ENCODE measurements at places on chromosomes 2 and 18. TPM values are rescaled to one million over a fixed set of nuclear protein-coding genes. Genes with fewer than 3 reads are reported as not detected.

DNA sequence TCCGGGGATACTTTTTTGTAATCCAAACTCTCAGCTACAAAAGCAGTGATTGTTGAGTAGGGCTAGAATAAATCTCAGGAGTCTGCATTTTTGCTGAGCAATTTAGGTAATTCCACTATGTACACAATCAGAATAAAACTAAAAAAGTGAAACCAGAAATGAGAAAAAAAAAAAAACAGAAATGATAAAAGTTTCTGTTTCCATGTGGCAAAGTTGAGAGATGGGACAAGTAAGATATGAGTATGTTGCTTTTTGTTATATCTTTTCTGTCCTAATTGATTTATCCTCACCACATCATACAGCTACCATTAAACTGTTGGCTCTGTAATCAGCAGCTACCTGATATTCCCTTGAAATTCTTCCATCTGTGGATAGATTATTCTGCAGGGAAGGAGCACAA is 92.7 kb downstream of the VWC2L start:
- DNase-seq, result no peak

Gene IL1R2
- 7.4 TPM for total RNA-seq

DNA sequence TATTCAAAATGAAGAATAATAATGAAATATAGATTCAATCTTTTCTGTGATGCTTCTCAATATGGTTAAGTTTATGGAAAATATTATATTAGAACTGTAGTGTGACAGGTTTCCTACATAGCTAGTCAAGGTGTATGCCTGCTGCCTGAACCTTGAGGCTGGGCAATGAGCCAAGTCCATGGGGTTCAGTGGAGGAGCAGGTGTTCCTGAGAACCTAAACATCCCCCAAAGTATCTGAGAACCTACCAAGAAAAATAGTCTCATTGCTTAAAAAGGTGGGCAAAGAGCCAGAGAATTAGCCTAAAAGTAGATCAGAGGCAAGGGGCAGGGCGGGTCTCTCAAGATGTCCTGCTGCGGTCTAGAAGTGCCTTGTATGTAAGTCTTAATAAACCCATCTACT is 185.9 kb upstream of the SPHKAP start:
- DNase-seq, result no peak

Gene ABI2
- total RNA-seq, result 38.8 TPM

DNA sequence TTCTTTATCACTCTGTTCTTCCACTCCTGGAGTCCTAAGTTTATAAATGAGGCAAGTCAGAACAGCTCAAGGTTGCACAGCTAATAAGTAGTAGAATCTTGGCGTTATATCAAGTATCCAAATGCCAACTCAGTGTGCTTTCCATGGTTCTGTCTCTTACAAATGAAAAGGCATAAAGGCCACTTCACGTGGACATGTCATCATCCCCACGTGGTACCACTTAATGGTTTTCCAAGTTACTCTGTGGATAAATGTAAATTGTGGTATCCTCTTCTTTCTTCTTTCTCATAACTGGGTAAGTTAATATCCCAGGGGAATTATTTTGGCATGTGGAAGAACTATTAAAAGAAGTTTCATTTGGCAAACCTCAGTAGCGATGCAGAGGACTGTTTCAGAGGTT is 131.5 kb upstream of the L3MBTL4 start:
- DNase-seq, result peak; percentile 60

Gene NT5DC4
- total RNA-seq, result not detected

Gene SCYGR8
- not detected for total RNA-seq

DNA sequence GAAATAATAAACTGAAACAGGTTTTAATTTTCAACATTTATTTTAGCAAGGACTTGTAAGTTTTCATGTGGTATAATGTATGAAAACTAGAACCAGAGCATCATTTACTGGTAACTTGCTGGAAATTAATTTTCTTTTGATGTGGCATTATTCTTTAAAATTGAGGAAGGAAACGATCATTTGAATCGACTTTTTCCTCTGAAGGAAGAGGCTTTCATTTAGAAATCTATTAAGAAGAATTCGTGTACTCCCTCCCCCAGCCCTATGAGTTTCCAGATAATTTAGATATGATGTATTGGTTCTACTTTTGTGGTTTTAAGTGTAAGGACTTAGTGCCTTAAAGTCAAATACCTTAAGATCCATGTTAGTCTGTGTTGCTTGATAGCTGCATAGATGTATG is 2.5 kb downstream of the BABAM2 start:
- no peak for DNase-seq

GRCh38 chr2:224957540-224958461 is 84.5 kb downstream of the DOCK10 start:
- peak; percentile 80 for DNase-seq

DNA sequence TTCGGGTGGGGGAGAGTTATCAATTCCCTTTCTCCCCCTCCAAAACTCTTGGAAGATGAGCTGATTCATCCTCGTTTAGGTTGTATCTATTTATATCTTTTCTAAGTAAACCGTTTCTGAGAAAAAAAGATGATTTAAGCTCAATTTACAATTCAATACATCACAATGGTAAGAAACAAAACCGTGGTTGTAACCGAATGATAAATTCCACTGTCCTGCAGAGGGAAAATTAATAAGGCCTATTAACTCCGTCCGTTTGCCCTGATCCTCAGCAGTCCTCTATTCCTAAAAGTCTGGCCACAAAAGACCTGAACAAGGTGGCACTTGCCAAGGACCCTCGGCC is 286.2 kb downstream of the TCF4 start:
- DNase-seq, result no peak

DNA sequence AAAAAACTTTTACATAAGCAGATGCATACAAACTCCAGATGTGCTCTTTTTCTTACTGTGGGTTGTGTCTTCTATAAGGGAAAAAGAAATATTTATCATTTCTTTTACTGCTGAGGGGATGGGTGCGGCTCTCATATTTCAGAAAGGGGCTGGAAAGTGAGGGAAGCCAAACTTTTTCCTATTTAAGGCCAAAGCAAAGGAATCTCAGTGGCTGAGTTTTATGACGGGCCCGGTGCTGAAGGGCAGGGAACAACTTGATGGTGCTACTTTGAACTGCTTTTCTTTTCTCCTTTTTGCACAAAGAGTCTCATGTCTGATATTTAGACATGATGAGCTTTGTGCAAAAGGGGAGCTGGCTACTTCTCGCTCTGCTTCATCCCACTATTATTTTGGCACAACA is at the start of gene COL3A1:
COL3A1 (plus strand) TSS at position 210 of the 400 bp plus-strand sequence; CDS start at position 327, 117 bp downstream.
- no peak for DNase-seq

Gene CD8A
- 1.2 TPM for total RNA-seq

Gene ZNF385B
- 5.0 TPM for total RNA-seq

GRCh38 chr2:219565130-219566080 is 5.9 kb downstream of the OBSL1 start:
- no peak for DNase-seq

GRCh38 chr18:12911025-12911928 is 27.2 kb upstream of the PTPN2 start:
- no peak for DNase-seq

Gene MLPH
- 5.3 TPM for total RNA-seq

DNA sequence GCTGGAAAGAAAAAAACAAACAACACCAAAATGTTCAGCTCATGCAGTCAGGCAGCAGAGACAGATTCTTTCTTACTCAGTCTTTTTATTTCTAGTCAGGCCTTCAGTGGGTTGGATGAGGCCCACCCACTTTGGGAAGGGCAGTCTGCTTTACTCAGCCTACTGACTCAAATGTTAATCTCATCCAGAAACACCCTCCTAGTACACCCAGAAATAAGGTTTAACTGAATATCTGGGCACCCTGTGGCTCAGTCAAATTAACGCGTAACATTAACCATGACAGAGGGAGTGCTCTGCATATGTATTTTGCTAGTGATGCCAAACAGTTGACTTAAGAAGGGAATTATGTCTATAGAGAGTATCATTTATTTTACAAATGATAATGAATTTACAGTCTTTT is 401.6 kb downstream of the PARD3B start:
- DNase-seq, result no peak

GRCh38 chr2:241491549-241492173 is 16.7 kb downstream of the STK25 start:
- no peak for DNase-seq

Gene GKN1
- total RNA-seq, result not detected

DNA sequence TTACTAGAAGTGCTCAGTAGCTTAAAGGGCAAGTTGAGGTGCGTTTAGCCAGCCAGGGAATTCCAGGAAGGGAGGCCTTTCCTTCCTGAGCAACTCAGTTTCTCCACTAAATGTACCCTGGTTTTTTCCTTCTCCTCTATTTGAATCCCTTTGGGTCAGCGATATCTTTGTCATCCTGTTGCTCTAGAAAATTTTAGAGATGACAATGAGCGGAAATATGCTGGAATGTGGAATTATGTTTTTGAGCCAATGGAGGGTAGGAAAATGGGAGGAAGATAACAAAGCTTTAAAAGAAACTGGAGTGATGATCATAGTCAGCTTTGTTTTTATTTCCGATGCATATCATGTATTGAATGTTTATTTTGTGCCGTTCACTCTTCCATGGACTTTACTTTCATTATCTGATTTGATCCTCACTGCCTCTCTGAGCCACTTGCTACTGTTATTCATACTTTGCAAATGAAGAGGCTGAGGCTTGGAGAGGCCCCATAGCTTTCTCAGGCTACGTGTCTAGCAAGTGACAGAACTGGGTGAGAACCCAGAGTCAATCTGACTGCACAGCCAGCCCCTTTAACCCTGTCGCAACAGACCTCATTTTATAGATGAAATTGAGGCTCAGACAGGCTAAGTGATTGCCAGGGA is 67.3 kb downstream of the NTSR2 start:
- no peak for DNase-seq

DNA sequence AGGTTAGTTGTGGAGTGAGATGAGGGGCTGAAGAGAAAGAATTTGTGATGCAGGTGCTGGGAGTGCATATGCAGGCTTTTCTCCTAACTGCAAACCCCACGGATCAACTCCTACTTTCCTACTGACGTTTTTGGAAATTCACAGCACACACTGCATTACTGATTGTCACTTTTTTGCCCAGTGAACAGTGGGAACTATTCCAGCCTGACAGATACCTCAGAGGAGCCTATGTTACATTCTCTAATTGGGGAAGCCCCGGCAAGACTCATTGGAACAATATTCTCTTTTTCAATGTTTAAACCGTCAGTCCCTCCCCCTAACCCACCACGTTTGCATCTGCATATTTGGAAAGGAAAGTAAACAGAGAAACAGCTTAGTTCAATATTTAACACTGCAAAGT is 126.2 kb downstream of the DPP4 start:
- DNase-seq, result no peak

GRCh38 chr2:72276356-72276755 is 128.7 kb upstream of the CYP26B1 start:
- DNase-seq, result no peak

Gene SPP2
- total RNA-seq, result not detected

Gene PARD6G
- total RNA-seq, result 5.4 TPM

Gene IL36G
- not detected for total RNA-seq

DNA sequence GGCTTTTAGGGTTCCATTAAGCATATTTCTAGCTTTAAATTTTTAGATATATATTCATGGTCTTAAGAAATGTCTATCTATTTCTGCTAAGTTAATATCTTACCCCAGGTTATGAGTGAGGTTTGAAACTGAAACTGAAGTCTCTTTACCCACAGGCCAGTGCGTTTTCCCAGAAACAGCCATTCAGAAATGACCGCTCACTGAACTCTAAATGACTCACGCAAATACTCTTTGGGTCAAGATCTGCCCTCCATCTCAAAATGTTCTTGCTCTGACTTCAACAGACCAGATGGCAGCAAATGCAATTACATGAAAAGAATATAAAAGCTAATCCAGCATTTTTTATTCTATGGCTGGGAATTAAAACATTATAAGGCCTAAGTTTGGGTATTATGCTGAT is 315.2 kb downstream of the TDRD15 start:
- DNase-seq, result no peak

Gene FLACC1
- total RNA-seq, result 3.8 TPM

Gene ABCB11
- not detected for total RNA-seq

Gene FHL2
- total RNA-seq, result 81.8 TPM

GRCh38 chr2:85662899-85663593 is 5.0 kb downstream of the SFTPB start:
- no peak for DNase-seq

Gene SPAG16
- total RNA-seq, result 33.4 TPM

GRCh38 chr2:218437969-218438368 is 19.0 kb downstream of the VIL1 start:
- no peak for DNase-seq

DNA sequence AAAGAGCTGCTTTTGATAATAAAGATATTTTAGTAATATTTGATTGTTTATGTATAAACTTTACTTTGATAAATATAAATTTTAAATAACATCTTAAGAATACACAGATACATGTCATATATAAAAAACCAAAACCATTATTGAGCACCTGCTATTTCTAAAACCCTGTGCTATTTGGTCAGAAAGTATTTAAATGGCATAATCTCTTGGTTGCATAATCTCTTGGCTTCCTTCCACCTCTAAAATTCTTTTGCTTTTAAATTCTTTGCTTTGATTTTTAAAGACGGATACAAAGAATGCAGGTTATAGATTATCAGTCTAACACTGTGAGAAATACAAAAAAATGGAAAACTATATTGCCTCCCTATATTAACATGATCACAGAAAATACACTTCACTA is 36.9 kb downstream of the ACMSD start:
- no peak for DNase-seq

Gene RAB17
- total RNA-seq, result 3.7 TPM
